ENCODE measurements at places on chromosomes 12 and 14. TPM values are rescaled to one million over a fixed set of nuclear protein-coding genes. Genes with fewer than 3 reads are reported as not detected.

LRRC43 gene
- not detected for total RNA-seq

PSMC6 gene
- total RNA-seq = 166 TPM

GRCh38 chr14:61477712-61478462 is 156.5 kb downstream of the PRKCH start:
- peak overlapping the region; percentile 81 for H3K27ac ChIP-seq
- no peaks in the 10 kb centered on the region for H3K36me3 ChIP-seq
- H3K4me3 ChIP-seq = no peak overlapping the region
- peak; percentile 26 for DNase-seq

CELA1 gene
- total RNA-seq = not detected

- no peak overlapping the region for H3K27ac ChIP-seq
- H3K4me1 ChIP-seq = no peaks in the 10 kb centered on the region
- H3K4me3 ChIP-seq = no peak overlapping the region
- no peaks in the 10 kb centered on the region for H3K27me3 ChIP-seq
- DNase-seq = no peak
- no peaks in the 10 kb centered on the region for H3K36me3 ChIP-seq
These were observed 228.8 kb upstream of the RGS6 start for GRCh38 chr14:71703477-71703876.

AQP6 gene
- not detected for total RNA-seq

GRCh38 chr14:78091361-78091760 is 78.8 kb upstream of the NRXN3 start:
- no peaks in the 10 kb centered on the region for H3K36me3 ChIP-seq
- no peak overlapping the region for H3K4me3 ChIP-seq
- no peak for DNase-seq
- no peak overlapping the region for H3K27ac ChIP-seq
- no peaks in the 10 kb centered on the region for H3K4me1 ChIP-seq

SMCO3 gene
- total RNA-seq = not detected

GRCh38 chr12:89883630-89884389 is 175.2 kb upstream of the ATP2B1 start:
- H3K4me3 ChIP-seq = no peak overlapping the region
- H3K4me1 ChIP-seq = no peaks in the 10 kb centered on the region
- H3K27me3 ChIP-seq = no peaks in the 10 kb centered on the region
- no peak for DNase-seq

- no peak overlapping the region for H3K27ac ChIP-seq
- DNase-seq = peak; percentile 57
- no peaks in the 10 kb centered on the region for H3K4me1 ChIP-seq
- no peaks in the 10 kb centered on the region for H3K27me3 ChIP-seq
- H3K4me3 ChIP-seq = no peak overlapping the region
These were observed 39.2 kb downstream of the BCAT1 start for GRCh38 chr12:24909667-24910066.

DNA sequence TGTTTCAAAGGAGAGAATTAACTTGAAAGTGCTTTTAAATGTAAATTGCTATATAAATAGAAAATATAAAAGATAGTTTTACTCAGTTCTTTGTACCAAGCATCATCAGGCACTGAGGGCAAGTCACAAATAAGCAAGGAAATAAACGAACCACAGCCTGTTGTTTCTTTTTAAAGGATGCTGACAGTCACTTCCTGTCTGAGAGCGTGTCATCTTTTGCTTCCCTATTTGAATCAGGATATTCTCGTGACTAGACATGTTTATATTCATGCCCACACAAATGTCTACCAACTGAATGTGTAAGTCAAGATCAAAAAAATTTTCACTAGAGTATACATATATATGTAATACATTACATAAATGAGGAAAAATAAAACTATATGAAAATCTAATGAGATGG is 31.4 kb upstream of the SLC2A13 start:
- no peak overlapping the region for H3K4me3 ChIP-seq
- H3K27me3 ChIP-seq = no peaks in the 10 kb centered on the region
- no peaks in the 10 kb centered on the region for H3K4me1 ChIP-seq
- no peaks in the 10 kb centered on the region for H3K36me3 ChIP-seq

GRCh38 chr12:130671556-130671955 is 44.5 kb downstream of the RIMBP2 start:
- DNase-seq = no peak
- H3K27me3 ChIP-seq = no peaks in the 10 kb centered on the region
- no peak overlapping the region for H3K4me3 ChIP-seq

- no peak for DNase-seq
- H3K4me3 ChIP-seq = no peak overlapping the region
- H3K27me3 ChIP-seq = no peaks in the 10 kb centered on the region
- no peaks in the 10 kb centered on the region for H3K36me3 ChIP-seq
These were observed 217.3 kb downstream of the PPM1H start for GRCh38 chr12:62717643-62718042.

DNA sequence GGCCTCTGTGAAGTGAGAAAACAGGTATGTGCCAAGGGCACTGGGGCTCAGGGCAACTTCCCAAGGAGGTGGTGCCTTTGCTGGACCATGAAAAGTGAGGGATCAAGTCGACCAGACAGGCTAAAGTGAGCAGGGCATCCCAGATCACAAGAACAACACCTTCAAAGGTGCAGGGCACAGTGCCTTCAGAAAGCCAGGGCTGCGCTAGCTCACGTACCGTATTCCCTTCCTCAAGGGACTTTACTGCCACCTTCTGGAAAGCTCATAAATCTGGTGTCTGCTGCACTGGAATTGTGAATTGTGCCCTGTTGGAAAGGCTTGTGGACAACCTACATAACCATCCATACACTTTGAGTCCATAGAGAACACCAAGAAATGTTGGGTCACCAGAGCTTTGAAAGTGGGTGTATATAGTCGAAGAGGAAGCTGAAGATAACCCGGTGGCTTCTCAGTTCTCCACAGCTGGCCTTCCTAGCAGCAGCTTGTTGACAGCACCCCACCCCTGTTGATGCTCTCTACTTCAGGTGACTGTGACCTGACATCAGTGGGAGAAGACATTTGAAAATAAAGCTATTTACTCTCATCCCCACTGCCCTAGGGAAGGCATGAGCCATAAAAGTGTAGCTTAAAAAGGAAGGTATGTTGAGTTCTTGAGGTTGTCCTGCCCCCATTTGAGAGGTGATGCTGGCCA is 24.5 kb downstream of the FIGNL2 start:
- no peak for DNase-seq
- no peaks in the 10 kb centered on the region for H3K4me1 ChIP-seq
- peaks cover 10% of the 10 kb centered on the region for H3K27me3 ChIP-seq
- H3K4me3 ChIP-seq = no peak overlapping the region
- H3K36me3 ChIP-seq = no peaks in the 10 kb centered on the region

DNA sequence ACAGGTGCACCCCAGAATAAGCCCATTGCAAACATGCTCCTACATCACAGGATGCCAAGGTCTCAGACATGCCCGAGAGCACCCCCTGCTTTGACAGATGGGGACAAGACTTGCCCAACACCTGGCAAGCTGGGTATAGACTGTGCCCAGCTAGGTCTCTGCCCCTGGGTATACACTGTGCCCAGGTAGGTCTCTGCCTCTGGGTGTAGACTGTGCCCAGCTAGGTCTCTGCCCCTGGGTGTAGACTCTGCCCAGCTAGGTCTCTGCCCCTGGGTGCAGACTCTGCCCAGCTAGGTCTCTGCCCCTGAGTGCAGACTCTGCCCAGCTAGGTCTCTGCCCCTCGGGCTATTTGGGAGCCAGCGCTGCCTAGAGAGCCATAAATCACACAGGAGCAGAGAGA is 85.9 kb downstream of the CCDC88C start:
- H3K4me1 ChIP-seq = peaks cover 3% of the 10 kb centered on the region
- H3K27ac ChIP-seq = no peak overlapping the region
- H3K27me3 ChIP-seq = no peaks in the 10 kb centered on the region
- no peak overlapping the region for H3K4me3 ChIP-seq

PPM1H gene
- 1.6 TPM for total RNA-seq

DNA sequence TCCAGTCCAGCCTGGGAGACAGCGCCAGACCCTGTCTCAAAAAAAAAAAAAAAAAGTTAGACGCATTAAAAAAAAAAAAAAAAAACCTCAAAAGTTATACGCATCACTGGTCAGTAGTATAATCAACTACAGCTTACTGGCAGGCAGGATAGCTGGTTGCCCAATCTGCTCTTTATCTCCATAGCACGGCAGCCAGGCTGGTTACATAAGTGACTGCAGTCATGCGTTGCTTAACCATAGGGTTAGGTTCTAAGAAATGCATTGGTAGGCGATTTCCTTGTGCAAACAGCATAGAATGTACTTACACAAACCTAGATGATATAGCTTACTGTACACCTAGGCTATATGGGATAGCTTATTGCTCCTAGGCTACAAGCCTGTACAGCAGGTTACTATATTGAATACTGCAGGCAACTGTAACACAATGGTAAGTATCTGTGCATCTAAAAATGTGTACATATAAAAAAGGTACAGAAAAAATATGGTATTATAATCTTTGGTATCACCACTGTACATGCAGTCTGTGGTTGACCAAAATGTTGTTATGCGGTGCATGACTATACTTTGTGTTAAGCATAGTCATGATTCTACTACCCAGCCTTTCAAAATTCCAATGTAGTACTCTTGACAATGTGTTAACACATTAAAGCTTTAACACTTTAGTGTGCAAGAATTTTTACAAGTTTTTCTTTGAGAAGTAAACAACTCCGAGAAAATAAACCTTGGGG is 8.1 kb downstream of the L2HGDH start:
- no peaks in the 10 kb centered on the region for H3K36me3 ChIP-seq
- H3K4me3 ChIP-seq = no peak overlapping the region
- H3K27ac ChIP-seq = no peak overlapping the region
- DNase-seq = peak; percentile 38
- no peaks in the 10 kb centered on the region for H3K4me1 ChIP-seq

DNA sequence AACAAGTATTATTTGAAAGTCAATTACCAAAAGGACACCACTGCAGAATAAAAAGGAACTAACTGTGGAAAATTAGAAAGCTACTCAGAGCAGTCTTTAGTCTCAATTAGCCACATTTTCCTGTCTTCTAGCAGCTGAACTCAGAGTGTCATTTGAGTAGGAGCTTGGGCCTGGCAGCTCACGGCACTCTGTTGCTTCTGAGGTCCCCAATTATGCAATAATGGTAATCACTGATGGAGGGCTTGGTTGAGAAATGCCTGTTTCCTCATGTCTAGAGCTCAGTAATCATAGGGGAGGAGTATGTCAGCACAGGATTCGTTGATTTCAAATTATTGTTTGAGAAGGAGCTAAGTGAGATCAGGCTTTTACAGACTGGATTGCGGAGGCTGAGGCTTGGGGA is 108.6 kb downstream of the VRK1 start:
- H3K27ac ChIP-seq = no peak overlapping the region
- H3K4me1 ChIP-seq = no peaks in the 10 kb centered on the region
- no peak for DNase-seq
- no peaks in the 10 kb centered on the region for H3K27me3 ChIP-seq
- no peaks in the 10 kb centered on the region for H3K36me3 ChIP-seq

GRCh38 chr14:105483300-105484068 is 3.2 kb upstream of the CRIP1 start:
- H3K36me3 ChIP-seq = no peaks in the 10 kb centered on the region
- no peak for DNase-seq
- no peak overlapping the region for H3K4me3 ChIP-seq
- H3K4me1 ChIP-seq = peaks cover 44% of the 10 kb centered on the region

PLEK2 gene
- total RNA-seq = 0.44 TPM

Measured in gastrocnemius medialis (tissue), 4 donors.